ENCODE measurements at places on chromosomes 5 and 9. TPM values are rescaled to one million over a fixed set of nuclear protein-coding genes. Genes with fewer than 3 reads are reported as not detected.

GLDC gene
- 133 TPM for total RNA-seq

ADAMTSL2 gene
- 1.1 TPM for total RNA-seq

DNA sequence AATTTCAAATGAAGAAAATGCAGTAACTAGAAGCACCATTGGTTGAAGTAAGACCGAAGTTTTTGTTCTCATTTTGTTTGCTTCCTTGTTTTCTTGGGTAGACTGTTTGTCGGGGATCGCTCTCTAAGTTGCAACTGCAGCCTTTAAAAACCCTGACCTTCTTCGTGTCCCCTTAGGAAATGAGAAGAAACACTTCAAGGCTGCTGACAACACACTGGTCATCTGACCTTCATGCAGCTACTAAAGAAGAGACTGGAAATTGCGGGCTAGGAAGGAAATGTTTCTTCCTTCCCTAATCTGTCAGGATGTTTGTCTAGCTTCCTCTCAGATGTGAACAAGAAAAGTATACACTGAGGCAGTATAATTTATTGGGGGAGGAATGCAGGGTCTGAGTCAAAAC, 50.7 kb upstream of the CHSY3 start:
- DNase-seq = no peak

DNA sequence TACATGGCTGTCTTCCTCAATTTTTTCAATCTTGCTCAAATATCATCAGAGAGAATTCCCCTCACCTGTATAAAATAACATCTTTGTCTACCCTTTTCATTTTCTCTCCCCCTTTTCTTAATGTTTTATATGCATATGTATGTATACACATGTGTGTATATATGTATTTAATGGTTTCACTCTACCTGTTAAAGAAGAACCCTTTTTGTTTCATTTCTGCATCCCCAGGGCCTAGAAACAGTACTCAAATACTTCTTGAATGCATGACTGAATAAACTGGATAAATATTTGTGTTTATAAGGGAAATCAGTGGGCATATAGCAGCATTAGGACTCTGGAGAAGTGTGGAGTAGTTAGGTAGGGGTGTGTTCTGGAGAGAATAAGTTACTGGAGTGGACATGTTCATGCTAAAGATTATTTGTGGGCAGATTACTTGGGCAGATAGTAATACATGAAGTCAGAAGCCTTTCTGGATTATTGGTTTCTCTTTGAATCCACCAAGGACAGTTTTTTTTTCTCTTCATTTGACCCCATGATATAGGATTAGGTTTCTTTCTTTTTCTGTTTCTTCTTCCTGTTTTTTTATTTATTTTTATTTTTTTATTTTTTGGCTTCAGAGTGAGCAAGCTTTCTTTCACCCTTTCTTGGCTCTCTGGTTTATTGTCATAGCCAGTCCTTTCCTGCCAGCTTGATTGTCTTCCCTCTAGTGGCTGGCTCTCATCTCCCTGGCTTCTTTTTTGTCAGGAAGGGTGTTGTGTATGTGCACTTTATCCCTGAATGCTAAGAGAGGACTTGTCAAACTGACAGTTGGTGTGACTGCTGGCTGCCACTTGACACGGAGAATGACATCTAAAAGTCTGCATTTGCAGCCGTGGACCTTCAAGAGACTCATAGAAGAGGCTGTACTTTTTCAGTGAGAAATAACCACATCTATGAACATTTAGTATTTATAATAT, 89.3 kb downstream of the ZCCHC7 start:
- peak; percentile 55 for DNase-seq

- DNase-seq = peak; percentile 57
Observed at GRCh38 chr9:6384732-6385131, 28.3 kb upstream of the UHRF2 start.

DNA sequence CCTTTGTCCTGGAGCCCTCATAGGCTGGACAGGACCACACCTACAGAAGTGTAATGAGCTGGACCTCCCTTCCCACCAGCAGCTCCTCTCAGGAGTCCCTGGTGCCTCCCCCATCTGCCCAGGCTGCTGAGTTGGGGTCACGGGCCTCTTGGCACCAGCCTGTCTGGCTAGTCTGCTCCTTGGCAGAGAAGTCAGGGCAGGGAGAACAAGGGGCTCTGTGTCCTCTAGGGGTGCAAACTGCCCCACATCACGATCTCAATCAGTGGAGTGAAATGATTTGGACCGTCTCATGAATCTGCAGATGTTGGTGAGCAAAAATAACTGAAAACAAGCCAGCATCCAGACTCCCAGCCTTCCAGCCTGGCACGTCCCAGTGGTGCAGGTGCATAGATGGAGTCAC, 14.9 kb upstream of the GFPT2 start:
- no peak for DNase-seq

- DNase-seq = no peak
Observed at GRCh38 chr9:125446561-125447094, 185.0 kb downstream of the GAPVD1 start.

GRCh38 chr5:142853682-142854081, 83.5 kb downstream of the ARHGAP26 start:
- no peak for DNase-seq

DNA sequence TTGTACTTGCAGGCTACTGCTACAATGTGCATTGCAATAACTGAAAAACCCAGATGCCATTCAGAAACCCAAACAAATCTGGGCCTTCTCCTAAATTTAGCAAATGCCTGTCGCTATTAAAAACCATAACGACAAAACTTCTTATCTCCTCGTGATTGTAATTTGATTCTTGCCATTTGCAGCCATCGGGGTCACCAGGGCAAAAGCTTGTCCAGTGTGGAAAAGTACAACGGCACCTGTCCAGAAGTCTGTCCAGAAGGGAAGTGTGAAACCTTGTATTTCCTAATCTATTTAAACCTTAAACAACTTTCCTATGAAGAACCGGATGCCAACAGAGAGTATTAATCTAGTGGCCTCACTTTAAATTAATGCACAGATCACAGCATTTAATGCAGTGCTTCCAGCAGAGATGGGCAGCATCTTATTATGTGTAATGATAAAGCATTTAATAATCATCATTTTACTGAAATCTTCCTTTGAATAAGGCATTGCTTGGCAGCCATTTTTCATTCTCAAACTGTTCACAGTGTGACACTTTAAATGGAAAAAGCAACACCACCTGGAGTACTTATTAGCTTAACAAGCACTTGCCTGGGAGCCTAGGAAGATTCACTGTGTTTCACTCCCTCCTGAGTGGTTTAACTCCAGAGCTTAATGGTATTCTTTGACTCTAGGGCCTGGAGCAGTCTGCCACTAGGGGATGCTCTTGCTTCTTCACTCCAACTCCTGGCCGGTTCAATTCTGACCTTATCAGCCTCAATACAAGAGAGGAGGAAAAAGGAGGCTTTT, 4.9 kb upstream of the C7 start:
- DNase-seq = peak; percentile 91

GRCh38 chr5:66987949-66988838, 208.4 kb downstream of the CD180 start:
- peak; percentile 73 for DNase-seq

- DNase-seq = peak; percentile 74
Observed at GRCh38 chr5:143402553-143403333, 743 bp downstream of the NR3C1 start.

Measured in GM23338 (cell line).